Natural killer cell treated with Interleukin-12 subunit alpha and Interleukin-12 subunit beta and Interleukin-15 and Interleukin-18, amount 100 ng/mL, for 72 hours (primary cell): ENCODE measurements at places on chromosomes 1 and 21. TPM values are rescaled to one million over a fixed set of nuclear protein-coding genes. Genes with fewer than 3 reads are reported as not detected.
A peak's percentile ranks its signal among the peaks of the same experiment; 100 is the strongest.

OR2L2 gene
- 0.17 TPM for total RNA-seq

TMPRSS15 gene
- total RNA-seq, result not detected

MYCL gene
- total RNA-seq, result 0.36 TPM

COPA gene
- 221 TPM for total RNA-seq

TSPAN2 gene
- total RNA-seq, result 2.9 TPM

ATAD3C gene
- total RNA-seq, result 0.17 TPM

TUFT1 gene
- total RNA-seq, result 2.3 TPM

C1orf94 gene
- not detected for total RNA-seq

TMEM52 gene
- not detected for total RNA-seq

OPRD1 gene
- total RNA-seq, result not detected

DNA sequence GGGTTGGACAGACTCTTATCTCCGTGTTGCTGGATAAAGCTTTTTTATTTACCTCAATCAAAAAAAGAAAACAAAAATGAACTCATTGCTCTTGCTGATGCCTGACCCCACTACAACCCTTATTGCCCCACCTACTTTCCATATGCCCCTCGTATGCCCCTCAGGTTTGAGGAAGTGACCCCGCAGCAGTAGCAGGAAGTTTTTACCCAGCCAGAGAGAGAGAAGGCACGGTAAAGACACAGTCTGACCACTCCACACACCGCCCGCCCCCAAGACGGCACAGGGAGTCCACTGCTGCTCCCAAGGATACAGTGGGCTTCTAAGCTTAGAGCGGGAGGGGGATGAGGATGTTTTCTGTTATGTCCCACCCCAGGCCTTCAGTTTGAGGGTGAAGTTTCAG, 9.8 kb downstream of the PLEKHO1 start:
- DNase-seq, result no peak
- peaks cover 20% of the 10 kb centered on the region for H3K36me3 ChIP-seq
- H3K27me3 ChIP-seq, result no peaks in the 10 kb centered on the region
- H3K4me1 ChIP-seq, result peaks cover 46% of the 10 kb centered on the region
- H3K27ac ChIP-seq, result peak overlapping the region; percentile 87

- no peak for DNase-seq
- no peak overlapping the region for H3K27ac ChIP-seq
- no peaks in the 10 kb centered on the region for H3K4me1 ChIP-seq
Measured at GRCh38 chr1:159492575-159493323, 43.1 kb downstream of the OR10J5 start.

- H3K4me3 ChIP-seq, result no peak overlapping the region
- H3K27me3 ChIP-seq, result peaks cover 28% of the 10 kb centered on the region
- H3K36me3 ChIP-seq, result no peaks in the 10 kb centered on the region
- no peaks in the 10 kb centered on the region for H3K4me1 ChIP-seq
- DNase-seq, result no peak
Measured at GRCh38 chr1:115714572-115715141, 53.9 kb downstream of the CASQ2 start.

- H3K4me3 ChIP-seq, result no peak overlapping the region
- H3K4me1 ChIP-seq, result no peaks in the 10 kb centered on the region
- no peaks in the 10 kb centered on the region for H3K36me3 ChIP-seq
Measured at GRCh38 chr1:176575991-176576390, 113.0 kb downstream of the PAPPA2 start.

GRCh38 chr1:3640121-3640837, 9.6 kb downstream of the WRAP73 start:
- peak; percentile 28 for DNase-seq
- H3K27ac ChIP-seq, result no peak overlapping the region
- no peaks in the 10 kb centered on the region for H3K27me3 ChIP-seq
- peaks cover 10% of the 10 kb centered on the region for H3K36me3 ChIP-seq
- no peak overlapping the region for H3K4me3 ChIP-seq
- H3K4me1 ChIP-seq, result peaks cover 6% of the 10 kb centered on the region

- DNase-seq, result no peak
- no peak overlapping the region for H3K4me3 ChIP-seq
- no peaks in the 10 kb centered on the region for H3K27me3 ChIP-seq
- peak overlapping the region; percentile 81 for H3K27ac ChIP-seq
- H3K36me3 ChIP-seq, result peaks cover 39% of the 10 kb centered on the region
Measured at GRCh38 chr1:113898241-113898814, 6.3 kb downstream of the AP4B1 start.

DNA sequence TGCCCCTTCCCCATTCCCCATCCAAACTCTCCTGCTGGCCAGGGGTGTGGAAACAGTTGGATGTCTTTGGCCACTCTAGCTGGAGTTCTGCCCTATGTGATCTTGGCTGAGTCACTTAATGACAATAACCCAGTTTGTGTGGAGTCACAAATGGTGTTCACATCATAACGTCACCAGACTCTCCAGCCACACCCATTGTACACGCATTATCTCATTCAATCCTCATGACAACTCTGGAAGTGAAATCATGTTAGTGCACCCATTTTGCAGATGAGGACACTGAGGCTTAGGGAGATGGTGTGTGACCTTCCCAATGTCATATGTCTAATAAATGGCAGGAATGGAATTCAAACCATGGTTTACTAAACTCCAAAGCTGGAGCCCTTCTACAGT, 1.2 kb upstream of the CDA start:
- peaks cover 56% of the 10 kb centered on the region for H3K27me3 ChIP-seq
- H3K4me3 ChIP-seq, result no peak overlapping the region
- no peak for DNase-seq
- no peak overlapping the region for H3K27ac ChIP-seq
- no peaks in the 10 kb centered on the region for H3K36me3 ChIP-seq
- H3K4me1 ChIP-seq, result peaks cover 23% of the 10 kb centered on the region

GRCh38 chr1:8465013-8465412, 147.1 kb downstream of the SLC45A1 start:
- no peak overlapping the region for H3K27ac ChIP-seq
- DNase-seq, result no peak
- H3K36me3 ChIP-seq, result no peaks in the 10 kb centered on the region
- peaks cover 16% of the 10 kb centered on the region for H3K4me1 ChIP-seq

GRCh38 chr1:192147221-192147620, 11.0 kb upstream of the RGS18 start:
- H3K36me3 ChIP-seq, result no peaks in the 10 kb centered on the region
- H3K27me3 ChIP-seq, result no peaks in the 10 kb centered on the region
- no peaks in the 10 kb centered on the region for H3K4me1 ChIP-seq
- H3K4me3 ChIP-seq, result no peak overlapping the region

- no peak overlapping the region for H3K4me3 ChIP-seq
- DNase-seq, result no peak
- no peak overlapping the region for H3K27ac ChIP-seq
- H3K36me3 ChIP-seq, result no peaks in the 10 kb centered on the region
- H3K27me3 ChIP-seq, result peaks cover 13% of the 10 kb centered on the region
- H3K4me1 ChIP-seq, result no peaks in the 10 kb centered on the region
Measured at GRCh38 chr21:35603494-35603893, 456.8 kb downstream of the SETD4 start.

DNA sequence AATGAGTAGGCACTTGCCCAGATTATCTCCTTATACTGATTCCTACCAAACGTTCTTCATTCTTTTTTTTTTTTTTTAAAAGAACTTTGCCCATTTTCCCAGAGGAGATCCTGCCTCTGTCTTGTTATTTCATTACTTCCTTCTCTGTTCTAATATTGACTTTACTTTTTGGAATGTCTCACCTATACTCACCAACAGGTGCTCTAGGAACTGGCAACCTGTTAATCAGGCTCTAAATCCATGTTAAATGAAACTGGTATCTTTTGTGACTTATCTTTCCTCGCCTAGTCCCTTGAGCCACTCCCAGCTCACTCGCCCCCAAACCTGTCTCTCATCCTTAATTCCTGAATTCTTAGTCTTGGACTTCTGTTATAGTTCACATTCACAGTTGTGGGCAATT, 1.2 kb upstream of the CRCT1 start:
- no peaks in the 10 kb centered on the region for H3K4me1 ChIP-seq
- H3K36me3 ChIP-seq, result no peaks in the 10 kb centered on the region
- no peak for DNase-seq
- peaks cover 50% of the 10 kb centered on the region for H3K27me3 ChIP-seq
- no peak overlapping the region for H3K27ac ChIP-seq

GRCh38 chr1:19872190-19872589, 10.0 kb upstream of the OTUD3 start:
- no peaks in the 10 kb centered on the region for H3K4me1 ChIP-seq
- peaks cover 36% of the 10 kb centered on the region for H3K27me3 ChIP-seq
- DNase-seq, result no peak
- no peak overlapping the region for H3K4me3 ChIP-seq

- DNase-seq, result no peak
- peaks cover 4% of the 10 kb centered on the region for H3K4me1 ChIP-seq
- no peak overlapping the region for H3K27ac ChIP-seq
- H3K36me3 ChIP-seq, result no peaks in the 10 kb centered on the region
Measured at GRCh38 chr1:87117761-87118368, 203.4 kb downstream of the HS2ST1 start.

DNA sequence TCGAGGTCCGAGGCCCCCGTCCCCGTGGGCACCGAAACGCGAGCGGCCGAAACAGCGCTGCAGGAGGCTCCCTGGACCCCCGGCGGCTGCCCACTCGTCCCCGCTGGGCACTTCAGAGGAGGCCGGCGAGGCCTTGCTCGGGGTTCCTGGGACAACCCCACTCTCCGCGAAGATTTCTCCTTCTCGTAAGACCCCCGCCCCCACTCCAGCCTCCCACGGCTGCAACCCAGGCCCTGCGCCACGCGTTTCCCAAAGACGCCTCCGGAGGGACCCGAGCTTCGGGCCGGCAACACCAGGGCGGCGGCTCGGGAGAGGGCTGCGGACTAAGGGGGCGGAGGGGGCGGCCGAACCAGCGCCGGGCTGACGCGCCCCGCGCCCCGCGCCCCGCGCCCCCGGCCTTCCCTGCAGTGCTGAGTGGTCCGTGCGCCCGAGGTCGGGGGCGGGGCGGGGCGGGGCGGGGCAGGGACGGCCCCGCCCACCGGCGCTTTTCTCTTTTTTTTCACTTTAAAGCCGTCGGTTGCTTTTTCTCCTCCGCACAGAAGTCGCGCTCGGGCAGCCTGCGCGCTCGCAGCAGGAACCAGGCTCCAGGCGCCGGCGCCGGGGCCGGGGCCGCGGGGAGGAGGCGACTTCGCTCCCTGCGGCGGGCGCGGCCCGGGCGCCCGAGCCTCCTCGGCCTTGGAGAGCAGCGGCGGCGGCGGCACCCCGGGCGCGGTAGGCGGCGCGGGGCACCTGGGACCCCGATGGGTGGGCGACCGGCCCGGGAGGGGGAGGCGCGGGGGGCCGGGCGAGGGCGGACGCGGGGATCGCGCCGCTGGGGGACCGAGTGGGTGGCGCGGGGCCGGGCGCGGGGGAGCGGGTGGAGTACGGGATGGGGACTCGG, at the start of gene SPSB1:
Gene SPSB1, plus strand, starts transcription at position 534 of the 880 bp plus-strand sequence. CDS start 62,998 bp downstream, outside the sequence.
- no peak for DNase-seq
- H3K27me3 ChIP-seq, result peaks cover 5% of the 10 kb centered on the region

GRCh38 chr21:41692185-41692565, 74.7 kb downstream of the RIPK4 start:
- H3K27ac ChIP-seq, result no peak overlapping the region
- no peak for DNase-seq
- no peaks in the 10 kb centered on the region for H3K4me1 ChIP-seq
- no peak overlapping the region for H3K4me3 ChIP-seq
- H3K36me3 ChIP-seq, result no peaks in the 10 kb centered on the region
- H3K27me3 ChIP-seq, result peaks cover 12% of the 10 kb centered on the region

DNA sequence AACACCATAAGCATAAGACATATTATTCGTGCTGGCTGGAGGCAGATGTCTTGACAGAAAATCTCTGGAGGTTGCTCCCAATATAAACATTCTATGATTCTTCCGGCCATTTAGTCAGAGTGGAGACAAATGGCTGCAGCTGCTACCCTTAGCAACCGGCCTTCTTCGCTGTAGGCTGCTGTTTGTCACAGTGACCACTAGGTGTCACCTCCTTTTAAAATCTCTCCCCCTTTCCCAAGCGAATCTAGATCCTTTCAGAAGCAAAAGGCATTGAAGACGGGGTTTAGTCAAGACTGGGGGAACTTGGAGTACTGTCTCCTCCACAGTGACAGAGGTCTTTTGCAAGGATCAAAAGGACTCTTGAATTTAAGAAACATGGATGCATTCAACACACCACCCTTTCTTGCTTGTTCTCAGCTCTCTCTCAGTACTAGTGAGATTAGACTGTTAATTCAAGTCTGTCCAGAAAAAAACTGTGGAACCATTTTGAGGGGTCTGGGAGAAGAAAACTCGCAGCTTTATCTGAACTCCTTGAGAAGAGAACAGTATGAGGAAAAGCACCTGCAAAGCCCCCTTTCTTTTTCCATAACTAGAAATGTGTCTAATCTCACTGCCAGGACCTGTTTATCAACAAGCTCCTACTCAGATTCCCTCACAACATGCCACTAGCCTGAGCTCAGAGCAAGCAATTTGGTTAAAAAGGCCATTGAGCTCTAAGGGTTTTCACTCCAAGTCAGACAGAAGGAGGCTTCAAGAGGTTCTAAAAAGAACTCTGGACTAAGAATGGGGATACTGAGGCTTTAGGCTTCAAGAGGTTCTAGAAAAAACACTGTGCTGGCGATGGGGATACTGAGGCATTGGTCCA, 408.3 kb upstream of the PLXNA2 start:
- H3K4me1 ChIP-seq, result no peaks in the 10 kb centered on the region
- DNase-seq, result no peak
- H3K27ac ChIP-seq, result no peak overlapping the region
- H3K27me3 ChIP-seq, result peaks cover 2% of the 10 kb centered on the region
- H3K4me3 ChIP-seq, result no peak overlapping the region

- peaks cover 23% of the 10 kb centered on the region for H3K4me1 ChIP-seq
- H3K27me3 ChIP-seq, result no peaks in the 10 kb centered on the region
- peak overlapping the region; percentile 92 for H3K4me3 ChIP-seq
- DNase-seq, result no peak
- no peak overlapping the region for H3K27ac ChIP-seq
Measured at GRCh38 chr1:245953876-245954660, 553.0 kb downstream of the SMYD3 start.

DNA sequence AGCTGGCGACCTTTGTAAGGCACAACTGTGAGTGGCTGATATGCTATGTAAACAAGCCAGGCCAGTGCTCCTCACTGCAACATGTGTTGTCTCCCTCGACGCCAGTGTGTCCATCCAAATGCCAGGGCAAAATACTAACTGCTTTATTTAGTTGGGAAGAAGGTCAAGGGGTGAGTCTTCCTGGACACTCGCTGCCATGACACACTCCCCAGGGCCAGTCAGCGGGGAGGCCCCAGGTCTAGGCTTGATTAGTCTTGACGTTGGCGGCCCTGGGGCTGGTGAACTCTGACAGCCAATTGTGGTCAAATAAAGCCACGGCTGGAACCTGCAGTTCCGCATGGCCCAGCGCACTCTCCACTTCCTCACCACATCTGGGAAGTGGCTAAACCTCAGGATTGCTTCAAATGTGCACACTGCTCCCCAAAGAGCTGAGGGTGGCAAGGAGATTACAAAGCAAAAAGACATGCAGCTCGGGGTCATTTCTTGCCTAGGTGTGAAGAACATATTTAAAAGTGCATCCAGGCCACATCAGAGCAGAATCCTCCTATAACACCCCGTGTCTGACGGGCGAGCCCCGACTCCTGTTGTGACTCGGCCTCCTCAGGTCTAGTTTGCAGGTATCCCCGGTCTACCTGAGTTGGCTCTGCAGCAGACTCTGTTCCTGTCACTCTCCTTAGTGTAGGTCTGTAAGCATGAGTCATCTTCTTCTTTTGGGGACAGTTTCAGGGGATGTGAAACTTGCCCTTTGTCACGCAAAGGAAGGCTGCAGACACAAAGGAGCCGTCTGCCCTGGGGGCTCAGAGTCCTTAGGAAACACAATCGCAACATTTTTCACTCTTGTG, 183.5 kb downstream of the RUNX1 start:
- peak; percentile 79 for DNase-seq
- H3K36me3 ChIP-seq, result peaks cover 33% of the 10 kb centered on the region
- peak overlapping the region; percentile 80 for H3K4me3 ChIP-seq
- peak overlapping the region; percentile 87 for H3K27ac ChIP-seq
- H3K4me1 ChIP-seq, result peaks cover 74% of the 10 kb centered on the region

GRCh38 chr1:59750328-59751003, 64.3 kb upstream of the HOOK1 start:
- no peak overlapping the region for H3K27ac ChIP-seq
- no peaks in the 10 kb centered on the region for H3K4me1 ChIP-seq
- H3K27me3 ChIP-seq, result no peaks in the 10 kb centered on the region
- no peak for DNase-seq
